Activated CD8-positive, alpha-beta T cell treated with anti-CD3 and anti-CD28 coated beads for 36 hours (primary cell): ENCODE measurements at places on chromosomes 4 and X. TPM values are rescaled to one million over a fixed set of nuclear protein-coding genes. Genes with fewer than 3 reads are reported as not detected.

The MTTP gene
- total RNA-seq = 0.59 TPM

The KLHL4 gene
- total RNA-seq = not detected

The PPARGC1A gene
- not detected for total RNA-seq

- DNase-seq = no peak
Observed at GRCh38 chr4:74886484-74886883, 46.4 kb upstream of the PARM1 start.

DNA sequence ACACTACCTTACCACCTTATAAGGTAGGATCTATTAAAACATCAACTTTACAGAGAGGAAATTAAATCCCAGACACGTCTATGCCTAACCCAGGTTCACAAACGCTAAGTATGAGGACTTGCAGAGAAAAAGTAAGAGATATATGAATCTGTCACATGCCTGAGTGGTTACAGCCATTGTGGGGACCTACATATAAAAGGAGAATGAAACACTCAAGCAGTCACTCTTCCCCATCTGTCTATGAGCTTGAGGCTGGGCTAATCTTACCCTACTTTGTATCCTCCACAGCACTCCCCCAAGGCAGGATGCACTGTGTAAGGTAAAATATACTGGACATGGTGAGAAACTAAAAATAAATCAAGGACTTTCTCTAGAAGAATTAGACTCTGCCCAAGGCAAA lies 339.9 kb downstream of the HNRNPD start:
- no peak for DNase-seq

- peak; percentile 2 for DNase-seq
Observed at GRCh38 chrX:132090403-132091159, 37.2 kb downstream of the FRMD7 start.
